ENCODE measurements at places on chromosomes 2 and 18. TPM values are rescaled to one million over a fixed set of nuclear protein-coding genes. Genes with fewer than 3 reads are reported as not detected.

The ANKRD30B gene
- not detected for total RNA-seq

- H3K27me3 ChIP-seq, result no peaks in the 10 kb centered on the region
- no peak for DNase-seq
- H3K4me3 ChIP-seq, result no peak overlapping the region
- no peak overlapping the region for H3K27ac ChIP-seq
Measured at GRCh38 chr2:20647211-20647610, 3.7 kb downstream of the HS1BP3 start.

- H3K36me3 ChIP-seq, result no peaks in the 10 kb centered on the region
- no peaks in the 10 kb centered on the region for H3K27me3 ChIP-seq
- H3K27ac ChIP-seq, result peak overlapping the region; percentile 87
- H3K4me1 ChIP-seq, result peaks cover 11% of the 10 kb centered on the region
- H3K4me3 ChIP-seq, result no peak overlapping the region
Measured at GRCh38 chr2:26757873-26758789, 6.0 kb upstream of the SLC35F6 start.

DNA sequence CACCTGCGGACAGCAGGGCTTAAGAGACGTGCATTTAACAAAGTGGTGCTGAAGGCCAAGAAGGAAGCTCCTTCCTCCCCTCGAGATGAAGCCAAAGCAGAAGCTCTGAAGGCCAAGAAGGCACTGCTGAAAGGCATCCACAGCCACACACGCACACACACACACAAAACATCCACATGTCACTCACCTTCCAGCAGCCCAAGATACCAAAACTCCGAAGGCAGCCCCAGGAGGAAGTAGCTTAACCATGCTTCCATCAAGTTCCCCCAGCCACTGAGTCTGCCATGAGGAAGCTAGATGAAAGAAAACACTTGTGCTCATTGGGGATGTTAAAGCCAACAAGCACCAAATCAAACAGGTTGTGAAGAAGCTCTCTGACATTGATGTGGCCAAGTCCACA, 175.7 kb upstream of the POU3F3 start:
- no peak overlapping the region for H3K4me3 ChIP-seq
- H3K36me3 ChIP-seq, result no peaks in the 10 kb centered on the region
- no peaks in the 10 kb centered on the region for H3K4me1 ChIP-seq
- H3K27me3 ChIP-seq, result no peaks in the 10 kb centered on the region
- DNase-seq, result no peak

The CFC1 gene
- 0.22 TPM for total RNA-seq

DNA sequence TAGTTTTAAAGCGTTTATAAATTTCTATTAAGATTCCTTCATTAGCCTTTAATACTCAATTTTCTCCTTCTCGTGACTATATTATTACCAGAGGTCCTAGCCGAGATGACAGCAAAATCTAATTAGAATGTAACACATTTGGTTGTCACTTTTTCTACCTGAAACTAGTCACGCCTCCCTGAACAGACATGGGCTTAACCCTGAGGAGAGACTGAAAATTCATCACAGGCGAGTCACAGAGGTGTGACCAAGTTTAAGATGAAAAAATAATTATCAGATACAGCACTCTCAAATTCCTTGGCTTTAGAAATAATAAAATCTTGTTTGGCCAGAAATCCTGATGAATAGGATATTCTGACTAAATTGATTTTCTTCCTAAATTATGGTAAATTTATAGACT, 834.4 kb upstream of the SLC39A10 start:
- no peaks in the 10 kb centered on the region for H3K27me3 ChIP-seq
- no peak overlapping the region for H3K27ac ChIP-seq
- no peaks in the 10 kb centered on the region for H3K36me3 ChIP-seq
- H3K4me1 ChIP-seq, result no peaks in the 10 kb centered on the region

The GPR45 gene
- total RNA-seq, result not detected

GRCh38 chr18:76446321-76447257, 48.5 kb downstream of the ZNF516 start:
- no peak for DNase-seq
- H3K4me3 ChIP-seq, result no peak overlapping the region
- no peaks in the 10 kb centered on the region for H3K27me3 ChIP-seq

The TEX44 gene
- total RNA-seq, result not detected

DNA sequence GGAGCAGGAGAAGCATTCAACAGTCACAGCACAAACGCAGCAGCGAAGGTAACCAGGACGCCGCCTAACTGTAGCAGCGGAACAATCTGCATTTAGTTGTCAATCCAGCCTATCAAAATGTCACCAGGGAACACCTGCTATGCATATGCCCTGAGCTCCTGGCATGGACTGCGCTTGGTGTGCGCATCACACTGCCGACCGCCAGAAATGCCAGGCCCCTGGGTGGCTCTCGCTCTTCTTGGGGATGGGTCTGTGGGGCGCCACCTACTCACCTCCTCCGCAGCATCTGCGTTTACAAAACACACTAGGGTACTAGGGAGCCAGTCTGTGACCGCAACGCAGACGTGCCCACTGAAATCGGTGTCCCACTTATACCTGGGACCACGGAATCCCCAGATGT, 31.7 kb downstream of the ZNF516 start:
- no peak overlapping the region for H3K4me3 ChIP-seq
- H3K36me3 ChIP-seq, result peaks cover 2% of the 10 kb centered on the region
- no peak for DNase-seq
- H3K27me3 ChIP-seq, result no peaks in the 10 kb centered on the region
- no peaks in the 10 kb centered on the region for H3K4me1 ChIP-seq
- no peak overlapping the region for H3K27ac ChIP-seq

The OTOS gene
- total RNA-seq, result not detected

GRCh38 chr18:24270937-24271380, 126.7 kb downstream of the OSBPL1A start:
- H3K27ac ChIP-seq, result no peak overlapping the region
- peak overlapping the region; percentile 89 for H3K4me3 ChIP-seq
- peaks cover 3% of the 10 kb centered on the region for H3K36me3 ChIP-seq
- peaks cover 9% of the 10 kb centered on the region for H3K4me1 ChIP-seq
- DNase-seq, result no peak

The CDH19 gene
- total RNA-seq, result not detected

DNA sequence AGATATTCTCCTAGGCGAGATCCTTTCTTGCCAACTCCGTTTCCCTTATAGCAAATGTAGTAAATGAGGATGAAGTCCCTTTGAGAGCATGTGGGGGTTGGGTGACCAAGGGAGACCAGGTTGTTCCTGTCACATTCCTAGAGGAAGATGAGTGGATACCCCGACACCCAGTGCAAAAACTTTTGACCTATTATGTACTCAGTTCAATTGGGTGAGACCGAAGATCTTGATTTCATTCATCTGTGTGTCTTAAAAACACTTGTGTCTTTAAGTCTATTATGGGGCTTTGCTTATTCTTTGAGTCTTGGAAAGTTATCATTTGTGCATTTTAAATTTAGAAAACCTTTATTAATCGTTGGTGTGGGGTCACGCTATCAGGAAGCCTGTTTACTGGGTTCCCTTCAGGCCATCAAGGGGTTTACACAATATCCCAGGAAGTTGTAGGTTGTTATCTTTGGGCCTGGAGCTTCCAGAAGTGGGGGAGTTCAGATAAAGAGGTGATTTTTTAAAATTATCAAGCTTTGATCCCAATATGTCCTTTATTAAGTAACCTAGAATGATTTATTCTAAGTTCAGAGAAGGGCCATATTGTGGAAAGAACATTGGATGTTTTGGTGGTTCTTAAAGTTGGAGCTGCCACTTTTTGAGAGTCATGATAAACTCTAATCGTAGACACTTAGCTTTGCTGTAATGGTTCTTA, 2.8 kb downstream of the RHOB start:
- no peaks in the 10 kb centered on the region for H3K36me3 ChIP-seq
- H3K4me3 ChIP-seq, result peak overlapping the region; percentile 63
- H3K27me3 ChIP-seq, result peaks cover 13% of the 10 kb centered on the region
- no peaks in the 10 kb centered on the region for H3K4me1 ChIP-seq
- H3K27ac ChIP-seq, result no peak overlapping the region
- DNase-seq, result no peak

DNA sequence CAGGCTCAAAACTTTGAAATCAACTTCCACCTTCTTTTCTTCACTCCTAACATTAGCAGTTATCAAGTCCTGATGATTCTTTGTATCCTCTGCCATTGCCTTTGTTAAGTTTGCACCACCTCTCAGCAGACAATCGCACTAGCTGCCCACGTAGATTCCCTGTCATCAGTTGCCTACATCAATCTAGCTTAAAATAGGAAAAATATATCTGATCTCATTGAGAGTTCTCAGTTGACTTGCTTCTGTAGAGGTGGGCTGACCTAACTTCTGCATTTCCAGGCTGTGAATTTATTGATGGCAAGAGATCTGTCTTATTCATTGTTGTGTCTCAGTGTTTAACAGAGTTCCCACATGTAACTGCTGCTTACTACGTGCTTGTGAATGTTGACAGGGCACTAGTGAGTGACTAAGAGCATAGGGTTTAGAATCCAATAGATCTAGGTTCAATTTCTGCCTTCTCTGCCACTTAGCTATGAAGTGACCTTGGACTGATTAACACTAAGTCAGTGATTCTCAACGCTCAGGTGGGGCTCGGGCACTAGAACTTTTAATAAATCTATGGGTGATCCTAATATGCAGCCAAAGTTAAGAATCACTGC, 3.7 kb upstream of the INSIG2 start:
- peaks cover 3% of the 10 kb centered on the region for H3K4me1 ChIP-seq
- DNase-seq, result no peak
- H3K27ac ChIP-seq, result no peak overlapping the region
- no peaks in the 10 kb centered on the region for H3K36me3 ChIP-seq
- H3K4me3 ChIP-seq, result no peak overlapping the region

The STPG4 gene
- 0.13 TPM for total RNA-seq

- no peaks in the 10 kb centered on the region for H3K36me3 ChIP-seq
- H3K4me1 ChIP-seq, result no peaks in the 10 kb centered on the region
- H3K4me3 ChIP-seq, result no peak overlapping the region
- H3K27me3 ChIP-seq, result no peaks in the 10 kb centered on the region
- no peak overlapping the region for H3K27ac ChIP-seq
Measured at GRCh38 chr2:59033661-59034060, 792.5 kb upstream of the FANCL start.

DNA sequence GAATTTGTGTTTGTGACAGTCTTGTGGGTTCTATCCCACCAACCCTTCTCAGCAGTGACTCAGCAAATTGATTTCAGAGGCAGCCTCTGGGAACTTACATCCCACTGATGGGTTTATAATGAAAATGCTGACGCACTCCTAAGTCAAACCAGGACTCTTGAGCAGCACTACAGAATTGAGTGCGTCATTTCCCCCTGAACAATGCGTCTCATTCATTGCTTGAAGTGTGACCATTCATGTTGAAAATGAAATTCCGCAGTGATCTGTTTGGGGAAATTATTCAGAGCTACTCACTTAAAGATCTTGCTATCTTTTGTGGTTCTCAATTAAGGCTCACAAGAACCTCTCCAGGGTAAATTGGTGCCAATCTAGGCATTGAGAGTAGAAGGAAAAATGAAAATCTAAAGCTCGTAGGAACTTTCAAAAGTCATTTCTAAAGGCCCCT, 417.7 kb upstream of the SLC14A2 start:
- no peak overlapping the region for H3K27ac ChIP-seq
- no peak overlapping the region for H3K4me3 ChIP-seq
- DNase-seq, result no peak
- no peaks in the 10 kb centered on the region for H3K36me3 ChIP-seq
- no peaks in the 10 kb centered on the region for H3K27me3 ChIP-seq

- H3K27me3 ChIP-seq, result no peaks in the 10 kb centered on the region
- no peak overlapping the region for H3K4me3 ChIP-seq
- H3K27ac ChIP-seq, result no peak overlapping the region
Measured at GRCh38 chr18:63158012-63158631, 161.4 kb downstream of the BCL2 start.

- H3K27ac ChIP-seq, result no peak overlapping the region
- H3K4me1 ChIP-seq, result no peaks in the 10 kb centered on the region
- H3K27me3 ChIP-seq, result no peaks in the 10 kb centered on the region
- no peaks in the 10 kb centered on the region for H3K36me3 ChIP-seq
- no peak for DNase-seq
Measured at GRCh38 chr2:16127276-16127940, 187.1 kb downstream of the MYCN start.

DNA sequence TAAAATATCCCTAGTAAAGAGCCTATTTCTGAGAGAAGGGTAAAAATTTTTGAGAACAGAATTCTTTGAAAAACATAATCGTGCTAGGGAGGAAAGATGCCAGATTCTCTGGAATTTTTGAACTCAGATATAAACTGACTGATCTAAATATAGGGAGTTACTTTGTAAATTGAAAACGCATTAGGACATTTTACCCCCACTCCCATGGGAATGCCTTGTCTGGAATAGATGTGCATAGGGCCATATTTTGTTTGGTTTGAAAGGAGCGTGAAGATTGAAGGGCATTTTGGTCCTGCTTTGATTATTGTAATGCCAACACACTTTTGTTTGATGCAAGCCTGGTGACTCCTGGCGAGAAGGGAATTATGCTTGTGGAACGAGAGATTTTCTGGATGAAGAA, 158.7 kb upstream of the DPP10 start:
- H3K36me3 ChIP-seq, result no peaks in the 10 kb centered on the region
- H3K4me3 ChIP-seq, result no peak overlapping the region
- H3K4me1 ChIP-seq, result no peaks in the 10 kb centered on the region
- no peaks in the 10 kb centered on the region for H3K27me3 ChIP-seq
- H3K27ac ChIP-seq, result no peak overlapping the region

GRCh38 chr2:29518010-29518409, 402.8 kb downstream of the CLIP4 start:
- H3K4me1 ChIP-seq, result 0 out of 2 replicates have a peak, but pooled peaks cover 4% of the 10 kb centered on the region
- no peaks in the 10 kb centered on the region for H3K27me3 ChIP-seq
- H3K36me3 ChIP-seq, result no peaks in the 10 kb centered on the region
- DNase-seq, result no peak
- H3K27ac ChIP-seq, result no peak overlapping the region
- no peak overlapping the region for H3K4me3 ChIP-seq

DNA sequence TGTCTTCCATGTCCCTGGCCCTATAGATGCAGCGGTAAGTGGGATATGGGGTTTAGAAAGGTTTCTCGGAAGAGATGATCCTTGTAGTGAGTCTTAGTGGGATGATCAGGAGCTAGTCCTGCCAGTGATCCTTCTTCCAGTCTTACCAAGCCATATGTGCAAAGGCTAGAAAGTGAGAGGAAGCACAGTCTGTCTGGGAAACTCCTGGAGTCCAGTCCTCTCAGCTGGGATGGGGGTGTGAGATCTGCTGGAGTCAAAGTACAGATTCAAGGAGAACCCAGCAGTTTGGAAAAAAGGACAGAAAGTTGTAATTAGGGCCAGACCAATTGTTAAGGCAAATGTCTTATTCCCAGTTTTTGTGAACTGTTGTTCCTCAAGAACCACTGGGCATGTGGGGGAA, 83.3 kb downstream of the LIMS1 start:
- H3K4me3 ChIP-seq, result no peak overlapping the region
- DNase-seq, result no peak
- H3K27ac ChIP-seq, result no peak overlapping the region
- H3K4me1 ChIP-seq, result peaks cover 6% of the 10 kb centered on the region

DNA sequence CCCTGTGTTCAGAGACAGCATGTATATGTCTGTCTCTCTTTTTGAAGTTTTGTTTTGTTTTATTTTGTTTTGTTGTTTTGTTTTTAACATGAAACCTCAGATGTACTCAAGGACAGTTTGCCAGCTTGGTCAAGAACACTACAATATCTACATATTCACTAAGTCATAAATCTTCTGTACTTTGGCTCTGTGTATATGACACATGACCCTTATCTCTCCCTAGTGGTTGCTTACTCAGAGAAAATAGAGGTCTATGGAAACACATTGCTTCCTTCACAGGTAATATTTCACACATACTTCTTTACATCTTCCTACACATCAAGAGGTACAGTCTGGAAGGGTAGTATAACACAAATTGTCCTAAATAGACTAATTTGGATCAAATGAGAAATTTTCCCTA, 312.6 kb upstream of the VRK2 start:
- no peak for DNase-seq
- no peak overlapping the region for H3K4me3 ChIP-seq
- no peak overlapping the region for H3K27ac ChIP-seq

The LAMA1 gene
- total RNA-seq, result 28.7 TPM

GRCh38 chr2:201833781-201834180, 27.4 kb downstream of the CDK15 start:
- no peak for DNase-seq
- H3K4me3 ChIP-seq, result no peak overlapping the region
- H3K27ac ChIP-seq, result no peak overlapping the region
- H3K36me3 ChIP-seq, result peaks cover under 1% of the 10 kb centered on the region

Data from H9 (cell line).